ENCODE measurements at places on chromosomes 6 and 20.

DNA sequence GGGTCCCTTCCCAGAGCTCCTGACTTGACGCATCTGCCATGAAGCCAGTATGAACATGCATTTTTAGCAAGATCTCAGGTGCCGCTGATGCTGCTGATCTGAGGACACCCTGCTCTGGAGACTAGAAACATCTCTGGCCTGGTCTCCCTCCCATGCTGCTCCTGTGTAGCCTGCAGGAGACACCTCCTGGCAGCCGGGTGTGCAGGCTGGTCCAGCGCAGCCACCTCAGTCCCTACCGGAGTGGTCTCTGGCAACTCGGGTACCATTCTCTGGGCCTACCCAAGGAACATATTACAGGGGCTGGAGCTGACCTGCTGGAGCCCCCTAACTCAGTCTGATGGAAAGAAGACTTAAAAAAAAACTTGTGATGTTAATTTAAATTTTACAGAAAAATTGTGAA, 20.1 kb downstream of the PHACTR3 start:
- no peak for DNase-seq

DNA sequence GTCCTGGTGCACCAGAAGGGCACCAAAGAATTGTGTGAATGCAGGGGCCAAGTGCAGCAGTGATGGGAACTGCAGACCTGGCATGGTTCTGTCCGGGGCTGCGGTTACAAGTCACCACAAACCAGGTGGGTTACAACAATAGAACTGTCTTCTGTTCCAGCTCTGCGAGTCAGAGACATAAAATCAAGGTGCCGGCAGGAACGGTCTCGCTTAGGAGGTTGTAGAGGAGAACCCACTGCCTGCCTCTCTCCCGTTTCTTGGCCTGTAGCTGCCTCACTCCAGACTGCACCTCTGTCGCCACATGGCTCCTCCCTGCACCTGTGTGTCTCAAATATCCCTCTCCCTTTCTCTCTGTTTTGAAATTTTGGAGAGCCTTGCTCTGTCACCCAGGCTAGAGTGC, 143.3 kb downstream of the TAF4 start:
- no peak for DNase-seq

DNA sequence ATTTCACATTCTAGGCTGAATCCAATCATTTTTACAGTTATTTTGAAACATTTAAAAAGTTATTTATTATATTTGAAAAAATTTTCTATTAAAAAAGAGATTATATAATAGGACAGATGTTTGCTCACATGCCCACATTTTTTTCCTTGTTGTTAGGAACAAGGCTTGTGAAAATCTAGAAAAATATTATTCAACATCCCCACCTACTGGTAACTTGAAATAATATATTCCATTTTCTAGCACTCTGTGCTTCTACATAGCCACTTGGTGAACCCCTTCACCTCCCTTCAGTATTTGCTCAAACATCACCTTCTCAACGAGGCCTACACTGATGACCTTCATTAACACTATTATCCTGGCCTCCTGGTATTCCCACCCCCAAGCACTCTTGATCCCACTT, 18.3 kb upstream of the GPRC6A start:
- DNase-seq = peak; percentile 69

- no peak for DNase-seq
Observed at GRCh38 chr20:35942243-35942642, 12.1 kb downstream of the SCAND1 start.

GRCh38 chr6:166021429-166021828, 146.2 kb downstream of the TBXT start:
- no peak for DNase-seq

DNA sequence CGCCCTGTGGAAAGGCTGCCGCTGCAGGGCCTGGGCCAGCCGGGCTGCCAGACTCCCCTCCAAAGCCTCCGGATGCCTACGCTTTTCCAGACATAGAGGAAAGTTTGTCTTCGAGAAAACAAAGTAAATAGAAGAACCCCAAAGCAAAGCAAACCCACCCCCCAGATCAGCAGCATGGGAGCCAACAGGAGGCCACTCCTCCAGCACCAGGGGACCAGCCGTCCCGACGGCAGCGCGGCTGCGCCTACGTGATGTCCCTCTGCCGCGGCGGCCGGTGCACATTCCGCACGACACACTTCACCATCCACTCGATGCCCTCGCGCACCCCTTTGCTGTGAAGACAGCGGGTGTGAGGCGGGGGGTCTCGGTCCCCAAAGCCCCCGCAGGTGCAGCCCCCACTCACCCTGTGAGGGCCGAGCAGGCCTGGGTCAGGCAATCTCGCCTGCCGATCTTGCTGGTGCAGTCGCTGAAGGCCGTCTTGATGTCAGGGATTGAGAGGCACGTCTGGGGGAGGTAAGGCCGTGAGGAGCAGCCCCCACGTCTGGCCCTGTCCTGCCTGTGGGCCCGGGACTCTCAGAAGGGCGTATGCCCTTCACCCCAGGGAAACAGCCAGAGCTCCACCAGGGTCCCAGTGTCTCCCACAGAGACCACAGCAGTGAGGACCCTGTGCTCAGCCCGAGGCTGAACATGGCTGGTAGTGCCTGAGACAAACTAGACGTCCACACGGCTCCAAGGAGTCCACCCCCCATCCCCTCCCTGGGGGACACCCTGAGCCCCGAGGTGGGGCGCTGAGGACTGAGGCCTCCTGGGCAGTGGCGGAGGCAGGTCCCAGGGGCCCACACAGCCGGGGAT, 4.0 kb downstream of the TNFRSF6B start:
- no peak for DNase-seq

- DNase-seq = no peak
Observed at GRCh38 chr6:162055365-162055764, 672.2 kb downstream of the PRKN start.

DNA sequence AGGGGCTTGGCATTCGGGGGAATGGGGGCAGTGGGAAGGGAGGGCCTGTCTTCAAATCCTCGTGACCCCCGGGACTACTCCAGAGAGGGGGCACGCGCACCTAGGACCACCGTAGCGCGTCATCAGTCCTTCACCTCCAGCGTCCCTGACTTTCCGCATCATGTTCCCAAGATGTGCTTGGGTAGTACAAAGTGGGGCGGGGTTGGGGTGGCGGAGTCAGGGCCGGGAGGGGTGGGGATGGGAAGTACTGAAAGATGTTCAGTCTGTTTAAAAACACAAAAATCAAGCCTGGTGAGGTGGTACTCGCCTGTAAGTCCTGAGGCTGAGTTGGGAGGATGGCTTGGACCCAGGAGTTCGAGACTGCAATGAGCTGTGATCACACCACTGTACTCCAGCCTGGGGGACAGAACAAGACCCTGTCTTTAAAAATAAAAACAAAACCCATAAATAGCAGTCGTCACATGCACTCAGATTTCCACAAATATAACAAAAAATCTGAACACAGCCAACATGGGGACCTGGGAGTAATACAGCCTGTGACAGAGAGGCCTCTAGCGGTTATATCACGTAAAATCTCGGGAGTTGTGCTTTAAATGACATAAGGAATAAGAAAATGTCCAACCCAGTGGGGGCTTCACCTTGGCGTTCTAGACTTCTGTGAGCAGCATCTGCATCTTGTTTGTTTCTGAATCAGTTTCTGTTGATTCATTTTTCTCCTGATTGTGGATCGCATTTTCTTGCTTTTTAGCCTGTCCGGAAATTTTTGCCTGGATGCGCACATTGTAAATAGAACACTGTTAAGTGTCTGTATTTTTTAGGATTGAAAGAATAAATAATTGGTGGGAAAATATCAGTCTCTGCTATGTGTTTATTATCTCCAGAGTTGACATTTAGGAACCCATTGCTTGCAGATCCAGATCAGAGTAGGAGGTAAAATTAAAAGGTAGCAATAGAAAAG, 698 bp upstream of the LRP11 start:
- DNase-seq = peak; percentile 89

GRCh38 chr6:152100183-152100618, 292.7 kb downstream of the ESR1 start:
- peak; percentile 50 for DNase-seq

GRCh38 chr6:139732451-139732850, 358.0 kb upstream of the CITED2 start:
- no peak for DNase-seq

DNA sequence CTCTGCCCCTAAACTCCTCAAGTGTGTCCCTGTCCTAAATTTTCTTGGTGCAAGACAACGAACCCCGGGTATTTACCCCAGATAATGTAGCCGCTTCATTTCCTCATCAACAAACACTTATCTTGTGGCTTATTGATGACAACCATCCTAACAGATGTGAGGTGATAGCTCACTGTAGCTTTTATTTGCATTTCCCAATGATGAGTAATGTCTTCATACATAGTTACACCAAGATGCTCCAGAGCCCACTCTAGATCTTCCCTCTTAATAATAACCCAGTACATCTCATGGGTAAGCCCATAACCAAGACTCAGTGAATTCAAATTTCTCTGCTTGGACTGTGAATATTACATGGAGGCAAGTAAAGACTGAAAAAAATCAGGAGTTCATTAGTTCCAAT, 48.2 kb upstream of the BEND6 start:
- peak; percentile 31 for DNase-seq

GRCh38 chr6:112906726-112907125, 559.6 kb downstream of the RFPL4B start:
- DNase-seq = no peak

DNA sequence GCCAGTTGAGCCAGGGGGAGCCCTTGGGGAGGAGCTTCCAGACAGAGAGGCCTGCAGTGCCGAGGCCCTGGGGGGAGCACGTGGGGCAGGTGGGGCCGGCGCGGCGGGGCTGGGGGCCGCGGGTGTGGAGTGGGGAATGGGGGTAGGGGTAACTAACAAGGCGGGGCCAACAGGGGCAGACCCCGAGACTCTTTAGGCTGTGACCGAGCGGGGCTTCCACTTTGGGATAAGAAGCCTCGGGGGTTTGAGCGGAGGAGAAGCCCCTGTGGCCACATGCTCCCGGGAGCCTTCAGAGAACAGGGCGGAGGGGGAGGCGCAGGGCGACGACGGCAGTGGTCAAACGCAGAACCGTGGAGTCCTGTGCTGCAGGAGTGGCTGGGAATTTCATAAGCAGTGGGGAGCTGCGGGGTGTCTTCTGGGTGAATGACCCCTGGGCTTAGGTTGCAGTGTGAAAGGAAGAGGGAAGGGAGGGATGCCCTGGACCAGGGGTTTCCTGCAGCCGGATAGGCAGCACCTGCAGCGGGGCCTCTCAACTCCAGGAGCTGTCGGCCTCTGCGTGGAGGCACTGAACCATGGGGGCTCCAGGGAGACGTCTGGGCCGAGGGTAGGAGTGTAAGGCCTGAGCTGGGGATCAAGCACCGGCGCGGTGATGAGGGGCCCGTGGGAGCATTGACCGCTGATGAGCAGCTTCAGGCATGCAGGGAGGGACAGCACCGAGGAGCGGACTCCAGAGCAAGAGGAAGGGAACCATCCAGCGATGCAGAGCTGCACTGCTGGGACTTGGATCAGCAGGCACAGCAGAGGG, 121.0 kb downstream of the SYNDIG1 start:
- no peak for DNase-seq

DNA sequence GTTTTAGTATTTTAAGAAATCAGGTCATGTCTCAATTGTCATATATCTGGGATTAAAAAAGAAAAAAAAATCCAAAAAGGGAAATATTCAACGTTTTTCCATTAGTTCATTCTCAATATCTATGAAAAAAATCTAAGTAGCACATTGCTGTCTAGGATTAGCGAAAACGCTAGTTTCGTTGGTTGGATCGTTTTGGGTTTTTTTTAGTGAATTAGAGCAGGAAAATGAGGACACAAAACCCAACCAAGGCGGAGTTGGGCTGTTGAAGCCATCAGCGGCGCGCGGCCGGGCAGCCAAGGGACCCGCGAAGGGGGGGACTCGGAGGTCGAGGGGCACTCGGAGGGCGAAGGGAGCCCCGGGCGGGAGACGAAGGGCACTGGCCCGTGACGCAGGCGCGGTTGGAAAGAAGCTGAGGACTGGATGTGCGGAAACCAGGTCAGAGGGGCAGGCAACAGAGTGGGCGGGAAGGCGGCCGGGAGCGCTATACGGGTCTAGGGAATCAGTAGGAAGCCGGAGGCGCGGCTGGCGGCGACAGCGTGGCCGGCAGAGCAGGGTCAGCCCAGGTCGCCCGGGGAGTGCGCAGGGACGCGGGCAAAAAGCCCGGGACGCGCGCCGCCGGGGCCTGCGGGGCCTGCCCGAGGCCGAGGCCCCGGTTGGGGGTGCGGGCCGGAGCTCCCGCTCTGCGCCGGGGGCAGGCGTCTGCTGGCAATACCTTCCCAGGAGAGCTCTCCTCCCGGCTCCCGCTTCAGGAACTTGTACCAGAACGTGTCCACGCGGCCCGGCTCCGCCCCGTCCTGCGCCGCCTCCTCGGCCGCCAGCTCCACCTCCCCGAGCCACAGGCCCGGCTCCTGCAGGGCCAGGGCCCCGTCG, 599 bp downstream of the EPM2A start:
- DNase-seq = peak; percentile 95

- DNase-seq = no peak
Observed at GRCh38 chr6:124670801-124671200, 291.4 kb upstream of the RNF217 start.

DNA sequence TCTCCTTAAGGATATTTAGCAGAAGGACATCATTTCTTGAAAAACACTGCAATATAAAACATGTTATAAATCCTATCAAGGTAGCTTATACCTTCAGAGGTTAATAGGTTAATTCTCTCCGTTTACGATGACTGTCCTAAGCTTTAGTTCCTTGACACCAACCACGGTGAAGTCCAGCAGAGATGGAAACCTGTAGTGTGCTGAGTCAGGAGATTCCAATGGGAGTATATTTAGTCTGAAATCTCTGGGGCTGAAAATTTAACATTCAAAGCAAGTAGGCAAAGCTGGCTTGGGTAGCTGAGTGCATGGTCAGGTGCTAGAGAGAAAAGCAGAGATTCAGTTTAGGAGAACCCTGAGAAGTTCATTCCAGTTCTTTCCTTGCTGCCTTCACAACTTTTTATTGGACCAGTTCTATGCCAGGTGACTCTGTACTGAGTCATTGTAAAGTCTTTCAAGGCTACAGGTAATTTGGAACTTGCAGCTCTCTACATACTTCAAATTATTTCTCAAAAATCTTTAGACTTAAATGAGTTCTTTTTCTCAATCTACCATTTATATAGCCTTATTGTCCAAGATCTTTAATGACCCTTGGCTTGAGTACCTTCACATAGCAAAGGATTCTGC, 1009.4 kb upstream of the FLRT3 start:
- no peak for DNase-seq

DNA sequence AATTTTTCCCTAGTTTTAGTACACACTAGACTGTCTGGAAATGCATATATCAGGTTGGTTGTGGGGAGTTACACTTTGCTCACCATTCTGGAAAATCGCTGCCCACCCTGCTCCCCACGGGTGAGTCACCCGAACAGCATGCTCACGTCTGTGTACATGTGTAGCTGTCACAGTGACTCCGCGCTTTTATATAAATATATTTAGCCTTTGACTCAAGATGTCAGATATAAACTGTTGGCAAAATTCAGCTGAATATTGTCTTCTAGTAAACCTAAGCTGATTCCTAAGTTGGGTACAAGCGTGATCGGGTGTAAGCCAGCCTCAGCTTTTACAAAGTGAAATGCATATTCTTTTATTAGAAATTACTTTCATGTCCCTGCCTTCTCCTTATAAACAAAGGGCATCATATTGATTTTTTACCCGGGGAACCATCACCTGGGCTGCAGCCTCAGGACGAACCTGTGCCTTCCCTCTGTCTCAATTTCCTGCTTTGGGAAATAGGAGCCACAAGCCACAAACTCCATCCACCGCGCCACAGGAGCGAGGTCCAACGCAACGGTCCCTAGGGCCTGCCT, 4.3 kb downstream of the SDCBP2 start:
- peak; percentile 40 for DNase-seq

- peak; percentile 92 for DNase-seq
Observed at GRCh38 chr6:43924222-43924702, 154.3 kb downstream of the VEGFA start.

GRCh38 chr6:119533603-119534279, 184.2 kb upstream of the MAN1A1 start:
- DNase-seq = no peak

- no peak for DNase-seq
Observed at GRCh38 chr20:54347166-54347833, 128.1 kb upstream of the DOK5 start.
